ENCODE measurements at places on chromosomes 1 and 21.

GRCh38 chr21:27114111-27114510 lies 147.2 kb upstream of the ADAMTS5 start:
- DNase-seq, result no peak

DNA sequence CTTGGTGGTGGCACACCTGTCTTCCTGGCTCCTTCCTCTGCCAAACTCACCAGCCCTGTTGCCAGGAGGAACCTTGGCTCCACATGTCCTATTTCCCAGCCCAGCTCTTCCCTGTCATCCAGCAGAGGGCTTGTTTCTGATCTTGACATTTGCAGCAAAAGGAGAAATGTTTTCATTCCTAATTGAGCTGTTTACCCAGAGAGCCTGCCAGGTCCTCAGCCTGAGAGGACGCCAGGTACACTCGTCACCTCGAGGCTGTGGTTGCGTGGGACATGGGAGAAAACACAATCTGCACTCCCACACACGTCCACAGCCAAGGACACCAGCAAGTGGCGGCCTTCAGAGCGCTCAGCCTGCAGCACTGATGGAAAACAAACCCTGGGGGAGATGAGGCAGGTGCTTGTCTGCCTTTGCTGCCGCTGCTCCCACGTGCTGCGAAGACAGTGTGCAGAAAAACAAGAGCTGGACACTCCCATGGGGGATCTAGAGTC lies 132.8 kb upstream of the CD34 start:
- no peak for DNase-seq

GRCh38 chr1:242870966-242871365 lies 346.5 kb upstream of the PLD5 start:
- DNase-seq, result no peak

GRCh38 chr1:5140136-5140535 lies 485.7 kb downstream of the AJAP1 start:
- no peak for DNase-seq
